ENCODE measurements at places on chromosomes 1 and 21.

GRCh38 chr1:208207388-208208131 lies 36.6 kb downstream of the PLXNA2 start:
- no peak for DNase-seq

DNA sequence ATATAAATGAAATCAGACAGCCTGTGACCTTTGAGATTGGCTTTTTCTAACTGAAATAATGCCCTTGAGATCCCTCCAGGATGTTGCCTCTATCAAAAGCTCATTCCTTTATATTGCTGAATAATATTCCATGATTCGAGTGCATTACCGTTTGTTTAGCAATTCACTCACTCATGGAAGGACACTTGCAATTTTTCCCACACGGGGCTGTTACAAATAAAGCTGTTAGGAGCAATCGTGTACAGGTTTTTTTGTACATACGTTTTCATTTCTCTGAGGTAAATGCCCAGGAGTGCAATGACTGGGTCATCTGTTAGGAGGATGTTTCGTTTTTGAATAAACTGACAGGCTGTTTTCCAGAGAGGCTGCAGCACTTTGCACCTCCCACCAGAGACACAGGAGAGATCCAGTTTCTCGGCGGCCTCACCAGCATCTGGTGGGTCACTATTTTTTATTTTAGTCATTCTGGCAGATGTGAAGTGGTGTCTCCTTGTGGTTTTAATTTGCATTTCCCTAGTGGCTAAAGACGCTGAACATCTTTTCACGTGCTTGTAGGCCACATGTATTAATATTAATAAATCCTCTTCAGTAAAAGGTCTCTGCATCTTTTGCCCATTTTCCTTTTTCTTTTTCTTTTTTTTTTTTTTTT lies 11.0 kb downstream of the PRDM15 start:
- DNase-seq: no peak

DNA sequence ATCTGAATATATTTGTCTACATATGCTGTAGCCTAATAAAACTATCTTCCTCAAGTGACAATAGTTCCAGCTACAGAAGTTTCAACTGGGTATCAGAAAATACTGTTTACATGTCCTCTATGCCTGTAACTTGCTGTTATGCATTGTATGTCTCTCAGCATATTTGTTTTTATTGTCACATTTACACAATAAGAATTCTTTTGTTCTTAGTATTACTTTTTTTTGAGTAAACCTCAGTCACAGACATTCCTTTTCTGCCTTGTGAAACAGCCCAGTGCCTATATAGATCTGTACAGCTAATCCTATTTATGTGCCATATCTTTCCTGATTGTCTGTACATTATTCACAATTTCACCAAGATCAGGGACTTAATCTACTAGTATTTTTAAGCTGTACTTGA lies 565.2 kb downstream of the NEGR1 start:
- DNase-seq: no peak

GRCh38 chr1:222404710-222405109 lies 143.2 kb downstream of the HHIPL2 start:
- no peak for DNase-seq

DNA sequence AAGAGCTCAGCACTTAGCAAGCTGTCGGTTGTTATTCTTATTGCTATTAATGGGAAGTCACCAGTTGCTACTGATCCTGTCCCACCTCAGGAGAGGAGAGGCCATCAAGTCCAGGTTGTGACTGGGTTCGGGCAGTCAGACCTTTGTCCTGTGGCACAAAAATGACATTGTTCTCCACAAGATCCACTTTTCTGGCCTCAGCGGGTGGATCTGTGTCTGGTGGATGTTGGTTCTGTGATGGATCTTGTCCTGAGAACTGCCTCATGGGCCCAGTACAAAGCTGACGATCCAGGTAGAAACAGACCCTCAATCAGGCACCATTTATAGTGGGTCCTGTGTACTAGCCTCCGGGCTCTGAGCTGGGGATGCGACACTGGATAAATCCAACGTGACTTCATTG lies 26.9 kb downstream of the TRIM67 start:
- no peak for DNase-seq
